ENCODE measurements at places on chromosomes 2 and 18.

DNA sequence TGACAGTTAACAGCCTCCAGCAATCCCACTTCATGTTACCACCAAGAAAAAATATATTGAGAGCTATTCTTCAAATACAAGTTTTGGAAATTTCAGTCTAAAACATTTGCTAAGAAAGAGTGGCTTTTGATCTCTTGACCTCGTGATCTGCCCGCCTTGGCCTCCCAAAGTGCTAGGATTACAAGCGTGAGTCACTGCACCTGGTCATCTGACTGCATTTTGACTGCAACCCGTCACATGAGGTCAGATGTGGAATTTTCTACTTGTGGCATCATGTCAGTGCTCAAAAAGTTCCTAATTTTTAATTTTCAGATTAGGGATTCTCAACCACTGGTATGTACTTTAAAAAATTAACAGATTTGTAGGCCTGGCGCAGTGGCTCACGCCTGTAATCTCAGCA lies 9.1 kb upstream of the CLK1 start:
- DNase-seq, result no peak

DNA sequence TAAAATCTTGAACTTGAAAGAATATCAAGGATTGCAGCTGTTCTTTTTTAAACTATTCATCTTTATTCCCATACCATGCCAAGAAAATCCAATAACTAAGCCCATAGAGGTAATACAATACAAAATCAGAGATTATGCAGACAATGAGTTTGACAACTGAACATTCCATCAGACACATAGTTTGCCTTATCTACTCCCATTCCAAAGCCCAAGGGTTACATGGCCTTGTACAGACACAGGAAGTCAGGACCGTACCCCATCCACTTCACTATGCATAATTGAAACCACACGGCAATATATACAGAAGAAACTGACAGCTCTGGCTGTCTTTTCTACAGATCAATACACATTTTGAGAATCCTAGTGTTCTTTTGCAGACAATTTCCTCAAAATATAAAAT lies 181.3 kb downstream of the TMX3 start:
- DNase-seq, result peak; percentile 20

DNA sequence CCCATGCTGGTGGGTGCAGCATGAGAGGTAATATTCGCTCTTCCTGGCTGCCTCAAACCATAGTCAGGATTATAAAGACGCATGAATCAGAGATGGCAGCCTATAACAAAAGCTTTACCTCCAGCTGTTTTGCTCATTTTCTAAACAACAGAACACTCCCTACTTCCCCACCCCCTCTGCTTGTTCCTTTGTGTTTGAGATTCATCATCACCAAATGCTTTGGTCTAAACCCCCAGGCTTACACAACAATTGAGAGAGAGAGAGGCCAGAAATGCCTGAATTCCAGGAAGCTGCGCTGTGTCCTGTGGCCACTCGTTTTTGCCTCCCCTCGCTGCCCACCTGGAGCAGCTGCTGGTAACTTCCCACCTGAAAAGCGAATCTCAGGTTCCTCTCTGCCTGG lies 78.8 kb upstream of the CAPN13 start:
- DNase-seq, result no peak

DNA sequence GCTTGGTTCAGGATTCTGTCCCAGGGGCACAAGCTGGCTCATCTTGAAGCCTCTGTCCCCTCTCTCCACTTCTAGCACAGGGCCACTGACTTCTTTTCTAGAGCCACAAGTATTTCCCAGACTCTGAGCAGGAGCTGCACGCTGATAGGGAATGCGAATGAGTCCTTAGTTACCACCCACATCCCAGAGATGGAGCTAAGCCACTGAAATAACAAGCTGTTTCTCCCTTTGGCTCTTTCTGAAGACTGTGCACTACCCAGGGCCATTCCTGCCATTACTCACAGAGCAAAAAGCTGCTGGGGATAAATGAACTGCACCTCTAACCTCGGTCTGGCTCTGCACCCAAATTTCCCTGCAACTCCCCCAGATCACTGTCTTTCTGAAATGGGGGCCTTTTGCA lies 70.6 kb downstream of the TSN start:
- peak; percentile 30 for DNase-seq

DNA sequence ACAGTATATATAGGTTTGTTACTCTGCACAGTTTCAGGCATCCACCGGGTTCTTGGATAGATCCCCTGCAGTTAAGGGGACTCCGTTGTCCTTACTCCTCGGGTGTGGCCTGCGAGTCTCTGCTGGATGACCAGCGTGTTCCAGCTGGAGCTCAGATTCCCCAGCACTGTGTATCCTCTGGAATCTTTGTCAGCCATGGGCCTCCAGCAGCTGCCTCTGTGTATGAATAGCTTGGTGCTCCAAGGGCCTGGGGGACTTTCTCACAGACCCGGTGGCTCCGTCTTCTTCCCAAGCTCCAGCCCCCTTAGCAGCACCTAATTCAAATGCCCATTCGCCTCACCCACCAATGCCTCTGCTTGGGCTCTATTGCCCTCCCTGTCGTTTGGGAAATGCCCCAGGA lies 6.3 kb downstream of the ANO7 start:
- no peak for DNase-seq

GRCh38 chr2:156294945-156295580 lies 37.5 kb downstream of the NR4A2 start:
- DNase-seq, result no peak

- DNase-seq, result no peak
Measured at GRCh38 chr2:170122883-170123547, 54.9 kb upstream of the MYO3B start.

- no peak for DNase-seq
Measured at GRCh38 chr2:237860273-237860935, 981 bp downstream of the RAMP1 start.

DNA sequence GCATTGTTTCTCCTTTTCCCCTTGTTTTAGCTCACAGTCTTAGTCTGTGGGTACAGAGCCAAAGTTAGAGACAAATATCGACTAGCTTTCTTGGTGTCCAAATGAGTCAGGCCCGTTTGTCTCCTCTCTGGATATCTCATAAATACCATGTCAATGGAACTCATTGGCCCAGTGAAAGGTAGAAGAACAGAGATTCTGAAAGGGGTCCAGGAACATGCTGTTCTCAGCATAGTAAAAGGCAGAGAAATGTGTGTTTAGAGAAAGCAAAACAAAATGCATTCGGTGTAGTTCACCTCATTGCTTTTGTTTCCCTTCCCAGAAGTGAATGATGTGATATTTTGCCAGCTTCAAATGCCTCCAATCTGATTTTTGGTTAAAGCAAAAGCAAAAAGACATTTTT lies 238.6 kb upstream of the SLC8A1 start:
- DNase-seq, result no peak

GRCh38 chr2:239952665-239953417 lies 72.3 kb downstream of the NDUFA10 start:
- DNase-seq, result no peak

GRCh38 chr18:2108591-2108990 lies 462.7 kb downstream of the METTL4 start:
- peak; percentile 10 for DNase-seq

DNA sequence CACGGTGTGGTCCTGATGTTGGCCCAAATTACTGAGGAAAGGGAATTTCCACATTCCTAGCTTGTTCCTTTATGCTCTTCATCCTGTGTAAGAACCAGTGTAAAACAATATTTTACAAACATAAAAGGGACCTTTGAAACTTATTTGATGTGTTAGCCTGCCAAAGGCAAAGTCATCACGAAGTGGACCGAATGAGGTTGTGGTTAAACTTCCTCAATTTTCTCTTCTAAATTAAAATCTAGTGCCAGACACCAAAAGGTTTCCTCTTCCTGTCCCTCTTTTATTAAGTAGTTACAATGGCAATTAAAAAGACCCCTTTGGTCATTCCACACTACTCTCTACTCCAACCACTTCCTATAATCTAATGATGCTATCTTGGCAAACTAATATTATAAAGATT lies 279.8 kb downstream of the AFF3 start:
- no peak for DNase-seq

DNA sequence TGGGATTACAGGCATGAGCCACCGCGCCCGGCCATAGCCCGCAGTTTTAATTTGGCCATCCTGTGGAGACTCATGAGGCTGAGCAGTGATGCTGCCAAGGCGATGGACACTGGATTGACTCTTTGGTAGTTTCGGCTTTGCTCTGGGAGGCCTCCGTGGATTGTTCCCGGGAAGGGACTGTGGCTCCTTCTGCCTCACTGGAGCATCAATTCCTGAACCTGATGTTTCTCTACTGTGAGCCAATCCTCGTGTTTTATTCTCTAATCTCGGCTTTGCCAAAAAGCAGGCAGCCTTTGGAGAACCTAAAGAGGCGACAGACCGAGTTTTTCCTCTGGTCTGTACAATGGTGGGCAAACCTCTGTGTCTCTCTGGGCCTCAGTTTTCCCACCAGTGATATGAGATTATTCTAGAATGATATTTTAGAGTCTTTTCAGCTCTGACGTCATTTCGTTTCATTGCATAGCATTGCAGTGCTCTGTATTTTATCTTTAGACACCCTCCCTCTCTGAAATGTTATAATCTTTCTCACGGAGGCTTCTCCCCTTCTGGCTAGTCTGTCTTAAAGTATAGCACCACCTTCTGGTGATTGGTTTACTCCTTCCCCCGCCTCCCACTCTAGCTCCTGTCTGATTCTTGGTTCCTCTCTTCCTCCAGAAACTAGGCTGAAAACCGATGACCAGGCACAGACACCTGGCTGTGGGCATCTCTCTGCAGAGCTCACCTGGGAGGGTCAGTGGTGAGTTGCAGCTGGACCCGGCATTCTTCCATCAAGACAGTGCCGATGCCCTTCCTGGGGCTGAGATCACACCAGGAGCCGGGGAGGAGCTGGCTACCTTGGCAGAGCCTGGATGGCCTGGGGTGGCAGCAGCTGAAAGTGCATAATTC lies 341.3 kb downstream of the MYCN start:
- no peak for DNase-seq

- DNase-seq, result no peak
Measured at GRCh38 chr18:28635530-28635929, 458.6 kb upstream of the CDH2 start.

DNA sequence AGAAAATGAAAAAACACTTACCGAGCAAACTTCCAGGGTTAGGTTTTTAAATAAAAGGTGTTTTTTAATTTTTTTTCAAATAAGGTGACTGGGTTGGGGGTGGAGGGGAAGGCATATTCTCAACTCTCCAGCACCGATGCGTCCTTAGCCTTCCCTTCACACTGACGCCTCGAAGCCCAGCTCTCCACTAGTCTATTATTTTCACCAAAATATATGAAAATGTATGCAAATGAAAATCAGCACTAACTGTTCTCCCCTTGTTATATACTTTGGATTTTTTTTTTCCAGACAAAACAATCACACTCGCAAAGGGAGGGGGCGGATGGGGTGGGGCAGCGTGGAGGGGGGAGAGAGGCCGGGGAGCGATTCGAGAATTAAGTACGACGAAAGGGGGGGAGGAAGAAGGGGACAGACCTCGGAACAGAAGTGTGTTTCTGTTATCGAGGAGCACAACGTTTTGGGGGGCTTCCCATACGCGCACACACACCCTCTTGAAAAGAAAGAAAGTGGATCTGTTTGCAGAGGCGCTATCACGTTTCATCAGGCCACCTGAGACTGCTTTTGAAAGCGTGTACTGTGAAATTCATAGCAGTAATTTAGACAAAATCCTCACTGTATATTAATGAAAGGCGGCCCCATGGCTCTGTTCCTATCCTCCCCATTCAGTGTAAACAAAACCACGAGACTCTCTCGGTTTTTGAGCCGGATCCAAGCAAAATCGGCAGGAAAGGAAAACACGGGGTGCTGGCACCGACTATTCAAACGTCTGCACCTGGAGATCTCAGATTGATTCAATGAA lies 2.4 kb upstream of the POU3F3 start:
- no peak for DNase-seq

- DNase-seq, result no peak
Measured at GRCh38 chr18:45355944-45356520, 259.2 kb upstream of the SLC14A2 start.

DNA sequence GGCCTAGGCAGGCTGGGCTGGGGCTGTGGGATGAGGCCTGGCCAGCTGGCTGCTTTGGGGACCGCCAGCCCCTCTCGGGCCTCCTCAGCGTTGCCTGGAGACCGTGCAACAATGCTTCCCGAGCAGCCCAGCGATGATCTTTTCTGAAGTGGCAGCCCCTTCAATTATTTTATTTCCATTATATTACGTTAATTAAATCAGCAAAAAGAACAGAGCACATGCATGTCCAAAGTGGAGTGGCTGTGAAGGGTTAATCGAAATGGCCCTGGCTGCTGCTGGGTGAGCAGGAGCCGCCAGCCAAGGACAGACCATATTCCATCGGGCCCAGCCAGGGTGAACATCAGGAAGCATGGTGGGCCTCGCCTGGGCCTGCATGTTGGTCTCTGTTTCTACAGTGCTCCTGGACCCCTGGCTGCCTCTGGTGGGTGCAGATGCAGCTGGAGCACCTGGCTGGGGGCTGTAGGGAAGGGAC lies 245.5 kb downstream of the MYCN start:
- no peak for DNase-seq

DNA sequence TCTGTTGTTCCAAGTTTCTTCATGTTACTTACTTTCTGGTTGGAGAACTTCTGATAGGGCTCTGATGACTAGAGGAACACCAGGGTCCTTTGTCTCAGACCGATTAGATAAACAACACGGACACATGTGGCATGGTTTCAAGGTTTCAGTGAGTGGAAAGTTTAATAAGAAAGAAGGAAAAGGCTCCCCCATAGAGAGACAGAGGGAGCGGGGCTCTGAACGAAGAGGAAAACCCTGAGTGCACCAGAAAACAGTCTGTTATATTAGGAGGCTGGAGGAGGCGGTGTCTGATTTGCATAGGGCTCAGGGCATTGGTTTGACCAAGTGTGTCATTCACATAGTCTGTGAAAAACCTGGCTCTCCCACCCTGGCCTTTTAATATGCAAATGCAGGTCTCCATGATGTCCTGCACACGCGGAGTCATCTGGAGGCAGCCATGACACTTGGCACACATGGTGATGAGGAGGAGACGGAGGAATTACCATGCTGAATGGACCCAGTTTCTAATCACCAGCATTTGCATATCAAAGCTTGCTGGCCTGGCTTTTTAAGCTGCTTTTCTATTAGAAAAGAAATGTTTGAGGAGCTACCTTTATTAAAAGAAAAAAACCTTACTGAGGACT lies 94.2 kb downstream of the PTPN4 start:
- no peak for DNase-seq

DNA sequence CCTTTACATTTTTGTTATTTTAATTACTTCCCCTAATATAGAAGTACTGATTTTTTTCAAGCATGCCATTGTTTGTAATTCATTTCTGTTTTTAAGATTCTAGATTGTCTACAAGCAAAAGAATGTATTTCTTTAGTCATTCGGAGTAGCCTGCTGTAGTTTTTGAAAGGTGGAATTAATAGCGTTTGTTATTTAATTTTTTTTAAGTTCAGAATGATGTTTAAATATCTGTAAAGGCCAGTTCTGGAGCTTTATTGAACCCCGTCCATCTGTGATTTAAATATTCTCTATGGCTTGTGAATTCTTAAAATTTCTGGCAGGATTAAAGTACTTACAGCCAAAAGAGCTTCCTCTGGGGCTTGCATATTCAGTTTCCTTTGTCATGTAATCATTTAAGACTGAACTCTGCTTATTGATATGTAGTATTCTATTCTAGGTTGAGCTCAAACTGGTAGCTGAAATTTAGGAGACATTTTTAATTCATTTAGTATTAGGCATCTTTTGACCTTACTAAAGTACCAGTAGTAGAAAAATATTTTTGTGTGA lies 5.2 kb downstream of the TGIF1 start:
- DNase-seq, result no peak

- no peak for DNase-seq
Measured at GRCh38 chr2:240069829-240070228, 16.5 kb upstream of the OR6B3 start.
